T follicular helper cell (primary cell): ENCODE measurements at places on chromosomes 11 and 22.

- DNase-seq, result no peak
Measured at GRCh38 chr11:100925935-100926334, 203.7 kb downstream of the PGR start.

GRCh38 chr11:46272816-46273427 is 4.5 kb upstream of the CREB3L1 start:
- DNase-seq, result no peak

DNA sequence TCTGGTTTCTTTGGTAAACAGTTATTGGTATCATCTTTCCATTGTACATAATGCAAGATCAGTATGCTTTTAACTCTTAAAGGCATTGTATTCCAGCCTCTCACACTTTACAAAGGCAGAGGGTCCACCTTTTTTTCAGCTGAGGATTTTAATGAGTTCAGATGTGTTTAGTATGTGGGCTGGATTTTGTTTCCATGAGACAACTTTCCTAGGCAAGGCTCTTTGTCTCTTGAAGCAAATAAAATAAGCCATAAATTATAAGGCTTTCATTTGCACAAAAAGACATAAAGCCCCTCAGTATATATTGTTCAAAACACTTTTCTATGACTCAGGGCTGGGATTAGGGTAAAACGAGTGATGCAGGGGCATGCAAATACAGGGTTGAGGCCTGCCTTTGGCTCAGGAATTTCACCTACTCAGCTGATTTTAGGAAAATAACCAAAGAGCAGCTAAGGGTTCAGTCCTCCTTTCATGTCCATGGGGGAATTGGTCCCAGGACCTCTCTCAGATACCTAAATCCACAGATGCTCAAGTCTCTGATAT is 7.6 kb downstream of the MMP20 start:
- DNase-seq, result no peak

- DNase-seq, result no peak
Measured at GRCh38 chr11:65448418-65449105, 26.0 kb downstream of the NEAT1 start.

DNA sequence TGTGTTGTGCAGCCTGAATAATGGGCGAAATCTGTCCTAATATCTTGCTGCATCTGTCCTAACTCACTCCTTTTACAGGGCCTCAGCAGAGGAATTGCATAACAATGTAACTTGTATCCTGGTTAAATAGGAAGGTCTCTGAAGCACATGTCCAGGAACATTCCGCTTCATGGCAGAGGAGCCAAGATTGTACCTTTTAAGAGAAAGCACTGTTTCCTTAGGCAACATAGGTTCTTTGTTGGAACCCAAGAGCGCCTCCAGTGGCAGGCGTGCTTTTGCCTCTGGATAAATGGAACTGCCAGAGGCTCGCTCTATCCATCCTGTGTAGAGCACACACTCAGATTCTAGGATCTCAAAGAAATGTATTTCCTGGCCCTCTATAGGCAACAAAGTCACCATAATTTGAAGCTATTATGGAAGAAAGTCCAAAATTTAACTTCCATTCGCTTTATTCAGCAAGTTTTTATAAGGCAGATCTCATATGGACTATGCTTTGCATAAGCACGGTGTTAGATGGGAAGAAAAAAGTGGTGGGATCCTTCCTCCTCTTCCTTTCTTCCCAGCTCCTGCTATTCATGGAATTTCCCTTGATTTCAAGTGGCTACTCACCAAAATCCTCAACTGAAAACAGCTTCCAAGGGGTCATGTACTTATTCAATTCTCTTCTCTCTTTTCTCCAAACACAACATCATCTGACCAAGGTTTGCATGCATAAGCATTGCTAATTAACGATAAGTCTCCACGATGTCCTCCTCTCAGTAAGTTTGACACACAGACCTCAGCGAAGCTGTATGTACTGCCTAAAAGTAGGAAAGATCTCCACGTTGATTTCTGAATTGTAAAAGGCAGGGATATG is at the start of gene BLID:
TSS of gene BLID (minus strand) at position 692 of the 856 bp plus-strand sequence. CDS start at position 399, 293 bp downstream.
- no peak for DNase-seq

DNA sequence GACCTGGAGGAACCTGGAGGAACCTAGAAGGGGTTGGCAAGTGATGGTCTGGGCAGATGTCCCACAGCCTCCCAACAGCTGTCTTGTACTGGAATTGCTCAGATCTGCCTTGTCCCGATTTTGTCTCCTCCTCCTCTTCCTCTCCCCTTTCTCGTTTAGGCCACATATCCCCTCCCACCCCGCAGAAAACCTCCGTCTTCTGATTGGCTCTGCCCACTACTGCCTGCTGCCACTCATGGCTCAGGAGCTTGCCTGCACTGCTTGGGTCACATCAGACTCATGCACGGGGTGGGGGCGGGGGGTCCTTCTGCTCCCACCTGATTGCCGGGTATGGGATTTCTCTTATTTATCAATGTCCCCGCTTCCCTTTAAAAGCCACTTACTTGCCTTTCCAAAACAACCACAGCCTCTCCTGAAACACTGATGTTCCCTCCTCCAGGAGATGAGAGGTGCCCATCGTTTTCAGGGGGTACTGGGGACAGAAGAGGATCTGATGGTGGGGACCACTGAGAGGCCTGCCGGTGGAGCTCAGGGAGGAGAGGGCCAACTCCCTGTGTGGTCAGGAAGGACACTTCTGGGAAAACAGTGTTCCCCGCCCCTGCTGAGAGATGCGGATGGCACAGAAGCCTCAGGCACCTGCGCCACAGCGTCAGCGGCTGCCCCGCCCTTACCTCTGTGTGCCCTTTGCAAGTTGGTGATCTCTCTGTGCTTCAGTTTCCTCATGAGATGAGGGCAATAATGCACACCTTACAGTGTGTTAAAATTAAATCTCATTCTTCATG is 14.7 kb downstream of the TOM1 start:
- DNase-seq, result no peak

DNA sequence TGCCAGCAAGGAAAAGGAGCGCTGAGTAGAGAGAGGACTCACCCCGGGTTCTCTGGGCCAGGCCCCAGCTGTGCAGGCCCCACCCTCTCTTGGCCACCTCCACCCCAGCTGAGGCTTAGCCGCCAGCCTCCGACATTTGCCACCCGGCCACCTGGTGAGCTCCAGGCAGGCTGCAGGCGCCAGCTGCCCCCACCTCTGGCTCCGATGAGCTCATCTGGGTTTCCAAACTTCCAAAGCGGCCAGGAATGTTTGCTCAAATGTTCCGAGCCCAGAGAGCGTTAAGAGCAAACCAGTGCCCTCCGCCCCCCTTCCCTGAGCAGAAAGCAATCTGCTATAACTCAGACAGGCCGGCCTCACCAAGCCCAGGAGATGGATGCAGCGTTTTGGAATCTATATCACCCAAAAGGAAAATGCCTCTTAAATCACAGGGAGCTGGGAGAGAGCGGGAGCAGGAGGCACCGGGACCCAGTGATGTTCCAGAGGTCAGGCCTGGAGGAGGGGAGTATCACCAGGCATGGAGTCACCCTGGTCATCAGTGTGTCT is 9.1 kb upstream of the MN1 start:
- DNase-seq, result no peak

- no peak for DNase-seq
Measured at GRCh38 chr22:43828998-43829782, 17.1 kb upstream of the EFCAB6 start.

- DNase-seq, result no peak
Measured at GRCh38 chr11:22465620-22466019, 127.4 kb downstream of the SLC17A6 start.

- no peak for DNase-seq
Measured at GRCh38 chr11:88036701-88037100, 138.5 kb downstream of the RAB38 start.

DNA sequence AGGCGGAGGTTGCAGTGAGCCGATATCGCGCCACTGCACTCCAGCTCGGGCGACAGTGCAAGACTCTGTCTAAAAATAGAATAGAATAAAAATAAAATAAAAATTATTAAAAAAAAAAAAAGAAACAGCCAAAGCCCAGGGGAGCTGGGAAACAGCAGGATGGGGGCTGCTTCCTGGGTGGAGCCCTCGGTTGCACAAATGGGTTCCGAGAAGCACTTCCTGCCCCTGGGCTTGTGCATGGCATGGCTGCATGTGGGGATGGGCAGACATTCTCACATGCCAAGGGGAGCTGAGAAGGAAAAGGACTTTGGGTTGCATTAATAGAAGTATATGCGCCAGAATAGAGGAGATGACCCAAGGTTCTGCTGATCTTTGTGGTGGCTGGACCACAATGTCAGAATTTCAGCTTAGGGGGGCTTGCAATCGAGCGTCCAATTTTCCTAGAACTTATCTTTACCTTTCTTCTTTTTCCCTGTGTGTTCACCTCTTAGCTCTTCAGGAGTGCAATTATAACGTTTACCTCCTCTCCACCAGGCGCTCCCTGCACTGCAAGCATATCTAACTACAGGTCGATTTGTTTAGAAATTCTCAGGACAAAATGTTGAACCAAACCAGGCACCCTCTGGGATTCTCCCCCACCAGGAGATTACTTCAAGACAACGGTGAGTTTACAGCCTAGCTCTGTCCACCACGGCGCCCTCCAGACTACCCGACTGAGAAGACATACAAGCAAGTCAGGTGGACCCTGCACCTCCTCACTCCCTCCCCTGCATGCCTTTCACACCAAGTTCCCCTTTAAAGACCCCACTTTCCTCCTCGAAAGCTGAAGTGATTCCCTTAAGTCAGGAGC is 53.2 kb downstream of the SHISAL1 start:
- DNase-seq, result no peak

DNA sequence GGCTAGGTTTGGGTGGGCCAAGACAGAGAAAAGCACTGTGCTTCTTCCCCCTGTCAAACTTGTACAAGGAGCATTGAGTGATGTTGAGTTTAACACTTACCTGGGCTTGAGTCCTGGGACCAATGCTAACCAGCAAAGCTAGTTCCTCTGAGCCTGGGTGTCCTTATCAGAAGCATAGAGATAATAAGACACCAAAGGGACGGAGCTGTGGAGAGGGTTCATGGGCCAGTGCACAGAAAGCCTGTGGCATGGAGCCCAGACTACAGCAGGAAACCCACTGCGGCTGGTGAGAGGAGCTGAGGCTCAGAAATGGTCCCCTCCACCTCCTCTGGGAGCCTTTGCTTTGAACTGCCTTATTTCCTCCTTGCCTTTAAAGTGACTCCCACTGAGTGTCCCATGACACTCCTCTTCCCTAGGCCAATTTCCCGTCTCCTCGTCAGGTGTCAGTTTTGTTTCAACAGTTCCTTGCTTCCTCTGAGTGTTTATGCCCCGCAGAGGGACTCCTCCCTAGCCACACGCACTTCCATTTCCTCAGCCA is 9.4 kb downstream of the SLCO2B1 start:
- DNase-seq, result no peak

DNA sequence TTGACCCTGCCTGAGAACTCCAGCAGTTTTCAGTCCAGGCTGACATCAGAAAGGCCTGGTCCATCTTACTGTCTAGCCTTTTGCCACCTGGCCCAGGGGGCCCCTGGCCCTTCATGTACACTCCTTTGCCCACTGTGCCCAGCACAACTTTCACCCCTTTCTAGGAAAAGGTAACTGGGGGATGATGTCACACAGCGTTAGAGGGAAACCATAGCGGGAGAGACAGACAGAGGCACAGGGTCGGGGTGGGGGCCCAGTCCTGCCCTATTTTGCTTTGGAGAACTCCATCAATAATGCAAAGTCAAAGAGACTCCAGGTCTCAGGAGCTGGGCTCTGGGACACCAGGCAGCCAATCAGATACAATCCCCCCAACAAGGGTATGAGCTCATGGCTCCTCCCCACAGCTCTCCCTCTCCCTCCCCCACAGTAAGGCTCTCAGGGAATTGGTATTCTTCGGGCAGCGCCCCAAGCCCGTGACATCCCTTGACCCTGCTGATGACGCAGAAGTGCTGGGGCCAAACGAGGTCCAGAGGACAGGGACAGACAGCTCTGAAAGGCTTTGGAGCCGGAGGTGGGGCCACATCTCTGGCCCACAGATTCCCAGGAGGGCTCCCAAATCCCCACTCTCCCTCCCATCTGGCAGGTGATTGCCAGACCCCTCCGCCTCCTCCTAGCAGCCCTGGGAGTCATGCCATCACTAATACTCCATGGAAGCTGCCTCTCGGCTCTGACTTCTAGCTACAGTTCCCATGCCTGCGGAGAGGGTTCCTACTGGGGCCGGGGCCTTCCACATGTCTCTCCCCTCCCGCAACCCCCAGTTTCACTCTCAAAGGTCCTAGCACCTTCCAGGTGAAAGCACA is 5.9 kb downstream of the USP2 start:
- no peak for DNase-seq

GRCh38 chr11:69144316-69145049 is 11.3 kb upstream of the SMIM38 start:
- DNase-seq, result no peak

- DNase-seq, result no peak
Measured at GRCh38 chr22:40204321-40205116, 26.8 kb downstream of the TNRC6B start.
